ENCODE measurements at places on chromosomes 1 and 21.

DNA sequence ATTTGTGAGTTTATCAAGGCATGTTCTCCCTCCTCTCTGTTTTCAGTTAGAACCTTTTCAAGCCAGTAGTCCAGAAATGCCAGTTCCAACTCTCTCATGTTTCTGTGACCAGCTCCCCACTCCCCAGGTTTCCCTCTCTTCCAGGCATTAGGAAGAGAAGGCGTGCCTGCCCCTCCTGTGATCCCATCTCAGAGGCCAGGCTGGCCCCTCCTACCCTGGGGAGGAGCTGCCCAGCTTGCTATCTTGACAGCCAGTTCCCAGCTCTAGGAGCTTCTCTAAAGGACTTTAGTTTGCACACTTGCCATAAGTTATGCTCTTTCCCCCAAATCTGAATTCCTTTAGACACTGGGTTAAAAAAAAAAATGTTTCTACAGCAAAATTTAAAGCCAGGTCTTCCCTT is 8.9 kb downstream of the HYI start:
- no peak for DNase-seq

- no peak for DNase-seq
These were observed 9.3 kb downstream of the NKAIN1 start for GRCh38 chr1:31230378-31230777.

DNA sequence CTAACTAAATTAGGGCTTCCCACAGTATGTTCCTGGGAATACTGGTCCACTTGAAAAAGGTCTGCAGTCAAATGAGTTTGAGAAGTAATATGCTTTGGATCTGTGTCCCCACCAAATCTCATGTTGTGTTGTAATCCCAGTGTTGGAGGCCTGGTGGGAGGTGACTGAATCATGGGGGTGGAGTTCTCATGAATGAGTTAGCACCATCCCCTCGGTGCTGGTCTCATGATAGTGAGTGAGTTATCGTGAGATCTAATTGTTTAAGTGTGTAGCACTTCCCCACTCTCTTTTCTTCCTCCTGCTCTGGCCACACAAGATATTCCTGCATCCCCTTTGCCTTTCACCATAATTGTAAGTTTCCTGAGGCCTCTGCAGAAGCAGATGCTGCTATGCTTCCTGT is 16.9 kb upstream of the DMRTB1 start:
- no peak for DNase-seq

- DNase-seq: no peak
These were observed 269.7 kb downstream of the LMO4 start for GRCh38 chr1:87598429-87598828.

GRCh38 chr1:200217703-200218102 is 190.2 kb downstream of the NR5A2 start:
- DNase-seq: no peak

DNA sequence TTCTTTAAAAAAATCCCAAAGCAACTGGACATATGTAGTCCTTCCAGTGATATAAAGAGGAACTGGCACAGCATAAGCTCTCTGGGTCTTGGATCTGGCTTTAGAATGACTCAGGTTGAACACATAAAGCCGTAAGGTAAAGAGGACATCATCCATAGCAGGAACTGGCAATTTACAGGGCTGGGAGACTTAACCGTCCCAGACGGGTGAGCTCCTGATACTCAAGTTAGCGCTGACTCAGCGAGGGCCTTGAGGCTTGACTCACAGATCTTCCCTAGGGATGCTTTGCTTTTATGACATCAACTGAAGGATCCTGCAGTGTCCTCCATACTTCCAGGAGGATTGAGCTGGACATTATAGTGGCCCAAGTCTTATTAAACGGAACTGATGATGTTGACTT is 154.1 kb downstream of the CLIC6 start:
- DNase-seq: no peak

DNA sequence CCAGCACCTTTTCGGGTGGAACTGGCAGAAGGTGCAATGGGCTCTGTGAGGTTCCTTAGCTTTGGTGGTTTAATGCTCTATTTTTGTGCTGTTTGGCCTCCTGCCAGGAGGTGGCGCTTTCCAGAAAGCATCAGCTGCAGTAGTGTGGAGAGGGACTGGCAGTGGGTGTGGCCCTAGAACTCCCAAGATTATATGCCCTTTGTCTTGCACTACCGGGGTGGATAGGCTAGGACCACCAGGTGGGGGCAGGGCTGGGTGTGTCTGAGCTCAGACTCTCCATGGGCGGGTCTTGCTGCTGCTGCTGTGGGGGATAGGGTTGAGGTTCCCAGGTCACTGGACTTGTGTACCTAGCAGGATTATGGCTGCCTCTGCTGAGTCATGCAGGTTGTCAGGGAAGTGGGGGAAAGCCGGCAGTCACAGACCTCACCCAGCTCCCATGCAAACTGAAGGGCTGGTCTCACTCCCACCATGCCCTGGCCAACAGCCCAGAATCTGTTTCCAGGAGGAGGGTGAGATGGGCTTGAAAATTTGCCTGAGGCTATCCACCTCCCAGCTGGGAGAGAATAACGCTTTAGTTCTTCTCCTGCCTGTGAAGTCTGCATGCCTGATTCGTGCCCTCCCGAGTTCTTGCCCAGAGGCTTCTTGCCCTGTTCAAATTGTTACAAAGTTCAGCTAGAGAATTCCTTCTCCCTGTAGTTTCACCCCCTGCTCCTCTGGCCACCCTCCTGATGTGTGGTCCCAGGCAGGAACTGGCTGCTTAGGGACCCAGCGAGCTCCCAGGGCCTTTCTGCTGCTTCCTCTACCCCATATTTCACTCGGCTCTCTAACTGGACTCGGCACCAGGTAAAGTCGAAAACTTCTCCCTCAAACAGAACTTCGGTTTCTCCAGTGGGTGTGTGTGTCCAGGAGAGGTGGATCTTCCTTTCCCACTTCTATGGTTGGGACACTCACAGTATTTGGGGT is 76.5 kb upstream of the BTG3 start:
- peak; percentile 22 for DNase-seq

- peak; percentile 7 for DNase-seq
These were observed 12.2 kb downstream of the UTP25 start for GRCh38 chr1:209839875-209840546.

DNA sequence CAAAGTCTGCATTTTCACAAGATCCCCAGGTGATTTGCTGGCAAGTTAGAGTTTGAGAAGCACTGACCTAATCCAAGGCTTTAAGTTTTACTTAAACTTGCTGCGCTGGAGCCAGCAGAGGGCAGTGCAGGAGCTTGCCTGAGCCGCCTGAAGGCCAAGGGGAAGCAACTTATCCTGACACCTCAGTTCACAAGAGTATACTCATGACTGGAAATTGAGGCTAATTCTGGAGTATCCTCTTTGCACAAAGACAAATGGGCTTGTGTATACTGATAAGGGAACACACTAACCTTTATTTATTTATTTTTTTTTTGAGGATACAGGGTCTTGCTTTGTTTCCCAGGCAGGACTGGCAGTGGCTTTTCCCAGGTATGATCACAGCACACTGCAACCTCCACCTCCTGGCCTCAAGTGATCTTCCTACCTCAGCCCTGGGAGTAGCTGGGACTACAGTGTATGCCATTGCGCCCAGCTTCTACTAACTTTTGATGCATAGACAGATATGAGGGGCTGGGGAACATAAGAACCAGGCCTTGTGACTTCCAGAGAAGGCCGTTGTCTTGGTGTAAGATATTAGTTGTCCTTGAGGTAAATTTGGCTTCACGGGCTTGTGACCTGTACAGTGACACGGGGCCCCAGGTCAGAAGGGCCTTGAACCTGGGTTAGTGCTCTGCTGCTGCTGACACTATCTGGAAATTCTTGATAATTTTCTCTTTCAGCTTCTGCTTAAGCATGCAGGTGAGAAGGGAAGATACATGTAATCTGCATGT is 29.0 kb upstream of the SLAMF1 start:
- DNase-seq: peak; percentile 46

- no peak for DNase-seq
These were observed 24.0 kb downstream of the PAX7 start for GRCh38 chr1:18654599-18654998.

- no peak for DNase-seq
These were observed 23.6 kb downstream of the POU2F1 start for GRCh38 chr1:167244244-167244643.

GRCh38 chr1:40997096-40997495 is 17.6 kb downstream of the CTPS1 start:
- DNase-seq: no peak
